ENCODE measurements at places on chromosomes 1 and 21.
A peak's percentile ranks its signal among the peaks of the same experiment; 100 is the strongest.

DNA sequence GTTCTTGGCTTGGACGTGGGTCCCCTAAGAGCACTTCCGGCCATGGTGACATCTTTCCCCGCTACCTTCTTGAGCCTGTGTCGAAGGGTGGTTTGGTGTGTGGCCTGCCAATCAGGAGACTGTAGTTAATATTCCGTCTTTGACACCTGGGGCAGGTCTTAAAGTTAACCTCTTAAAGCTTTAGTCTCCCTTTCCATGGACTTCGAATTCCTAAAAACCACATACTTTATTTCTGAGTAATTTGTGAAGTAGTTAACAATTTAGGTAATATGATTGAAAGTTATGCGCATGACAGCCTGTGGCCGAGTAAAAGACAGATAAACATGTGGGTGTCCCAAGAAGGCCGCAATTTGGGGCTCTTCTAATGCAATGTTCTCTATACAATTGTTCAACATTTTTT, 10.2 kb upstream of the RAB29 start:
- no peak for DNase-seq

GRCh38 chr1:165376041-165376810, 19.7 kb upstream of the LMX1A start:
- peak; percentile 89 for DNase-seq

DNA sequence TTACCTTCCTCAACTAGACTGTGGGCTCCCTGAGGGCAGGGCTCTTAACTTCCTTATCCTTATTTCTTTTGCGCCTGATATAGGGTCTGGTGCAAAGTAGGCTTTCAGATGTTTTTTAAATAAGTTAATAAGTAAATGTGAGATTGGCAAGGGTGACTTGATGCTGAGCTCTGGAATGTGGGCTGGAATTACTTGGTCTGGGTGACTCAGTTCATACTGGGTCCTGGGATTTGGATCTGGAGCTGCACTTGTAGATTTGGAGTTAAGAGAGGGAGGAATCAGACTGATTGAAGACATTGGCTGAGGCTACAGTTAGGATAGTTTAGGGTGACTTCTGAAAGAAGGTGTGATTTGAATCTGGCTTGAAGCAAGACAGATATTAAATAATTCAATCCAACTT, 190.9 kb downstream of the GIPC2 start:
- no peak for DNase-seq

GRCh38 chr1:190578017-190578416, 100.4 kb upstream of the BRINP3 start:
- no peak for DNase-seq

- no peak for DNase-seq
These were observed 979 bp downstream of the RASSF5 start for GRCh38 chr1:206508130-206508889.

DNA sequence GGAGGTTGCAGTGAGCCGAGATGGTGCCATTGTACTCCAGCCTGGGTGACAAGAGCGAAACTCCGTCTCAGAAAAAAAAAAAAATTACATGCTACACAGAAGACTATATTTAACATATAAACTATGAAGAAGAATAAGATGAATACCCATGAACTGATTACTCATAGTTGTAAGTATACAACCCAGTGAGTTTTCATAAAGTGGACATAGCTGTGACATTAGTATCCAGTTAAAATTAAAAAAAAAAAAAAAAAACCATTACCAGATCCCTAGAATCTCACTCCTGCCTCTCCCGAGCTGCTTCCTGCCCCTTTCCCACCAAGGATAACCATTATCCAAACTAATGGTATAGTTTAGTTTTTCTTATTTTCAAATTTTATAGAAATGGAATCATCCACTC, 37.4 kb downstream of the UBE4B start:
- no peak for DNase-seq

DNA sequence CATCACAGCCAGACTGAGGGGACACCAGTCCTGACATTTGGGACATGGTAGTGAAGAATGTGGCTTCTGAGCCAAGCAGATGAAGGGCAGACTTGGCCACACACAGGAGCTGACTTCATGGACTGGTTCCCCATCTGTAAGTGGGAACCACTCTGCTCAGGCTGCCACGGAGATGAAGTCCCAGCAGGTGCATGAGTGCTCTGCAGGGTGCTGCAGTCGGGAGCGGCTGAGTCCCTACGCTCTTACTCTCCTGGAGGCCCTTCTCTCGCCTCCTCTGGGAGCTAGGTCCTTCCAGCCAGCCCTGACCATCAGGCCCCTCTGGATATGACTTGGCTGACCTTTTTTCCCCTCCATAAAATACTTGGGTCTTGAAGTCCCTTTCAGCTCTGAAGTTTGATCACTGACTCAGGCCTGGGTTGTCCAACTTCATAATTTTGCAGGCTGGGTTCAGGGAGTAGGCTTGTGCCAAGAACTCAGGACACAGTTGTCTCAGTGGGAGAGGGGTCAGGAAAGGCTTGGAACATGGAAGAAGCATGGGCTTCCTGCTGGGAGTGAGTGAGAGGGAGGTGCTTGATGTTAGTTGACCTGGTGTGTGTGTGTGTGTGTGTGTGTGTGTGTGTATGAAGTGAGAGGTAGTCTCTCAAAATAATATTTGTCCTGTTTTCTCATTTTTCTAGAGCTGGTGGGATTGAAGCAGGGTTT, 21.0 kb upstream of the EPS8L3 start:
- DNase-seq: no peak

- DNase-seq: no peak
These were observed at the start of gene CNKSR1 for GRCh38 chr1:26177182-26177684. Gene CNKSR1 (plus strand): TSS chr1:26177491. CDS start chr1:26177548, 57 bp downstream.

DNA sequence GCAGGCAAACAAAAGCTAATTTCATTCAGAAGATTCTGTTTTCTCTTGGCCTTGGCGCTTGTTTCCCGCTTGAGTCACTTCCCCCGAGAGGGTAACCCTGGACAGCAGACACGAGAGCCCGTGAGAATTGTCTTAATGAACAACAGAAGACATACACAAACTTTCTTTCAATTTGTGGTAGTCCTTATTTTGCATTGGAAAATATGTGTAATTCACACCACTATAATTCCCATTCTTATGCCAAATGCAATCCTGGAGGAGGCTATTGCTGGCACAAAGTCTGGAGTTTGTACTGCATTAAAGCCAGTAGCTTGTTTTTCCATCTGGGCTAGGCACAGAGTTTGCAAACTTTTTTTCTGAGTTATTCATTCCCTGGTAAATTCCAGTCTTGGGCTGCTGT, 109.8 kb upstream of the IVNS1ABP start:
- no peak for DNase-seq

DNA sequence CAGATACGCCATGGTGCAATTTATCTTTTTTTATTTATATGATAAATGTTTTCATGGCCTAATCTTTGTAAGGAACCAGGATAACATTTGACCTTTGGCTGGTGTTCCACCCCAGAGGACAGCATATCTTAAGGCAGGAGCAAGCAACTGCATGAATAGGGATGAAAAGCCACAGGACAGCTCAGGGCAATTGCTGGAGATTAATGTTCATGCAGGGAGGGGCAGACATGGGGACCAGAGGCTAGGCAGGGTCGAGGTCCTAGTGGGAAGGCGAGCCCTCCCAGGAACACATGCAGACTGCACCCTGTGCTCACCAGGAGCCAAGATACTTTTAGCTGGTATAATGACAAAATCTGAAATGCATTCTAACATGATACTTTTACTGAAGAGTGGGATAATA, 74.4 kb upstream of the HAO2 start:
- DNase-seq: no peak

DNA sequence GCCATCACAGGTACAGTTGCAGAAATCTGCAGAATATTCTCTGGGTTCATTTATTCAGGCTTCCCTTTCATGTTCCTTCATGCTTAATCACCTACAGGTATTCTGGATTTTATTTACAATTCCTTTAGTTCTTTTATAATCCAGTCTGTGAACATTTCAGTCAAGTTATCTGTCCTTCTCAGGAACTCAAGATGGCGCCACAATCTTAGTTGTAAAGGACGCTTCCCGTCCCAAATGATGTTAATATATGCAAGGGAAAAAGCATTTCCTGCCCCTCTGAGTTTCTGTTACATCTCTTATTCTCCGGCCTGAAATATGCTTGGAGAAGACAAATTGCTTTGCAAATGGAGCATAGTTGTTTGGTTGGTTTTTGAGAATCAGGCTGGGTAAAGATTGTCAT, 19.3 kb downstream of the F3 start:
- peak; percentile 56 for DNase-seq

Data from midbrain (tissue), 1 donor.